H54 (cell line): ENCODE measurements at places on chromosomes 2 and 18.

DNA sequence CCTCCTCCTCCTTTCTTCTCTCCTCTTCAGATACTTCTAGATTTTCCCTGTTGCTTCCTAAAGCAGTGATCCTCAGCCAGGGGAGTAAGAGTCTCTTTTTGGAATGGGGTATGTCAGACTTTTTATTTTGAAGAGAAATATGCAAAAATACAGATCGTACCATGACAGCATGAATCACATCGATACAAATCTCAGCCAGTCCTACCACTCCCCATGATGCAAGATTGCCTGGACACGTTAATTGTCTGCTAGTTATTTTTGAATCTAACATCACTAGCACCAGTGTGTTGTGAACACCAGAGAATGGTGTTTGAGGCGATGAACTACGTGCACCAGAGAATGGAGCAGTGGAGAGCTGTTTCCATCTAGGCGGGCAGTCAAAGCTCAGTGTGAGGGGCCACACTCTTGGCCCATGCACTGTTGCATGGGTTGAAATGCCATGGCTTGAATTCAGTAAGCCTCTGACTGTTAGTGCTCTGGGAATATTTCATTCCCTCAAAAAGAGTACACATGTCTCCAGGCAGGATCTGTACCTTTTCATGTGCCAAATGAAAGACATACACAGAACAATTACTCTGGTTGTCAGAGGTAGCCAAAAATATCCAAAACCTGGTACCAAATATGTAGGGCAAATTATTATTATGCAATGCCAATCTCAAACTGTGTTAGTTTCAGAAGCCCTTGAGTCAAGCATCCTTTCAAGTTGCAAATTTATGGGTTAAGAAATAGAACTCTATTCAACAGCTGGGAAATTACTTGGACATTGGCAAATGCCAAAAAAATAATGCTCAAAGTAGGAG is 46.3 kb upstream of the RALBP1 start:
- no peak for DNase-seq

- DNase-seq = no peak
Measured at GRCh38 chr2:204315236-204315662, 230.0 kb upstream of the PARD3B start.

- DNase-seq = no peak
Measured at GRCh38 chr2:143545949-143546255, 416.7 kb downstream of the ARHGAP15 start.

DNA sequence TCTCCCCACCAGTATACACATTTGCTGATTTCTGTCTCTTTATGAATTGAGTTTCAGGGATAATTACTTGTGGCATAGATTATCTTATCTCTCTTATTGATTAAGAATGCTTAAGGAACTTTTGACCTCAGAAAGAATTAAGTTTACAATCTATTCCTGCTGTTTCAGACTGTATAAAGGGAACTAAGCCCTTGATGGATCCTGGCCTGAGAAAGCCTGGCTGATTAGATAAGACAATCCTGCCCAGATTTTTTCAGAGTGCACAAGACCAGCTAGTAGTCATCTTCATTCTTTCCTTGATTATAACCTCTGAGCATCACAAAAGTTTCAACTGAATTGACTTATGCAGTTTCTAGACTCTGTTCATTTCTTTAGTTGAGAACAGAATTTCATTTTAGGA is 22.7 kb upstream of the TFPI start:
- no peak for DNase-seq

DNA sequence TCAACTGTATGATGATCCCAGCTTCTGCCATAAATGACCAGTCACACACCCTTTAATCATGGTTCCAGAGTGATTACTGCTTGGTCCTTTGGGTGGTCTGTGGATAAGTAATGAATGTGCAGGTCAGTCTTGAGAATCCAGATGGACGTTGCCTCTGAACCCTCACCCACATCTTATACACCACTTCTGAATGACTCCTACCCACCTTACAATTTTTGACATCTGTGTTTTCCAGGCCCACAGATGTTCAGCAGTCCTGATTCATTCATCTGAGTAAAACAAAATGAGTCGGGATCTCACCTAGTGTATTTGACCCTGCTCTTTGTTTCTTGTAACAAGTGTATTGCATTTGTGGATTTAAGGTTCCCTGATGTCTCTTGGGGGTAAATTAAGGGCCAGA is 194.1 kb upstream of the CCDC68 start:
- DNase-seq = no peak

- no peak for DNase-seq
Measured at GRCh38 chr2:237279012-237279768, 134.8 kb downstream of the COL6A3 start.

DNA sequence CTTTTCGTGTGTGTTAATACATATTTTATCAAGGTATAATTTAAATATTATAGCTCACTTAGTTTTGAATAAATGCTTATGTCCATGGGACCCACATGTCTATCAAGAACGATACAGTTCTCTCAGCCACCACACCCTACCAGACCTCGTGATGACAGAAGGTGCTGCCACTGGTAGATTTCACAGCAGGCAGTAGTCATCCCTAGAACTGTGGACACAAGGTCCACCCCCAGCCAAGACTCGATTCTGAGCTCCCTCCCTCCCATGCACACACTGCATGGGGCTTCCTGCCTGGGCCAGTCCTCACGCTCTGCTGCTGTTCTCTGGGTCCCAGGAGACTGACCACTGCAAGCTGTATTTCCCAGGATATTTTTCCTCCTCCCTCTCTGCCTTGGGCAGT is 26.5 kb upstream of the CREB1 start:
- no peak for DNase-seq

- DNase-seq = no peak
Measured at GRCh38 chr2:100658017-100658416, 95.2 kb downstream of the PDCL3 start.

- DNase-seq = peak; percentile 50
Measured at GRCh38 chr2:199488772-199489400, 31.1 kb upstream of the SATB2 start.

GRCh38 chr2:20170704-20171250 is 54.2 kb downstream of the SDC1 start:
- no peak for DNase-seq

DNA sequence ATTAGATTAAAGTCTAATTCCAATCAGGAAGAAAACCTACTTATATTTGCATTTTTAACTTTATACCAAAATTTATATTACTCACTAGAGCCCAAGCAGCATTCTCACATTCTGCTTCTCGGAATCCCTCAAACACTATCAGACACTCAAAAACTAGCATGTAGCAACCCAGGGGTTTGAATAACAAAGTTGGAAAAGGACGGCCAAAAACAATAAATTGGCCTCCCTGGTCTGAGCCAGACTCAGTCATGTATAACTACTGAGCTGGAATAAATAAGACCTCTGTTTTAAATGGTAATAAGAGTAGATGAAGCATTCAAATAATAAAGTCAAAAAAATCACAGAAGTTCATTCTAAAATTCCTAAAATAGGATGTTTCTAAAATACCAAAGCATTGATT is 290.9 kb downstream of the IRS1 start:
- DNase-seq = no peak
